HS-5 (cell line): ENCODE measurements at places on chromosomes 2 and 18.

DNA sequence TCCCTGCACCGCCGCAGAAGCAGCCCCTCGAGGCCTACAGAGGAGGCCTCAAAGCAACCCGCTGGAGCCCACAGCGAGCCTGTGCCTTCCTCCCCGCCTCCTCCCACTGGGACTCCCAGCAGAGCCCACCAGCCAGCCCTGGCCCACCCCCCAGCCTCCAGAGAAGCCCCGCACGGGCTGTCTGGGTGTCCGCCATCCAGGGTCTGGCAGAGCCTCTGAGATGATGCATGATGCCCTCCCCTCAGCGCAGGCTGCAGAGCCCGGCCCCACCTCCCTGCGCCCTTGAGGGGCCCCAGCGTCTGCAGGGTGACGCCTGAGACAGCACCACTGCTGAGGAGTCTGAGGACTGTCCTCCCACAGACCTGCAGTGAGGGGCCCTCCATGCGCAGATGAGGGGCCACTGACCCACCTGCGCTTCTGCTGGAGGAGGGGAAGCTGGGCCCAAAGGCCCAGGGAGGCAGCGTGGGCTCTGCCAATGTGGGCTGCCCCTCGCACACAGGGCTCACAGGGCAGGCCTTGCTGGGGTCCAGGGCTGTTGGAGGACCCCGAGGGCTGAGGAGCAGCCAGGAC lies 31.2 kb downstream of the GPC1 start:
- no peak for DNase-seq

GRCh38 chr2:30663806-30664205 lies 143.4 kb downstream of the CAPN13 start:
- DNase-seq: no peak

DNA sequence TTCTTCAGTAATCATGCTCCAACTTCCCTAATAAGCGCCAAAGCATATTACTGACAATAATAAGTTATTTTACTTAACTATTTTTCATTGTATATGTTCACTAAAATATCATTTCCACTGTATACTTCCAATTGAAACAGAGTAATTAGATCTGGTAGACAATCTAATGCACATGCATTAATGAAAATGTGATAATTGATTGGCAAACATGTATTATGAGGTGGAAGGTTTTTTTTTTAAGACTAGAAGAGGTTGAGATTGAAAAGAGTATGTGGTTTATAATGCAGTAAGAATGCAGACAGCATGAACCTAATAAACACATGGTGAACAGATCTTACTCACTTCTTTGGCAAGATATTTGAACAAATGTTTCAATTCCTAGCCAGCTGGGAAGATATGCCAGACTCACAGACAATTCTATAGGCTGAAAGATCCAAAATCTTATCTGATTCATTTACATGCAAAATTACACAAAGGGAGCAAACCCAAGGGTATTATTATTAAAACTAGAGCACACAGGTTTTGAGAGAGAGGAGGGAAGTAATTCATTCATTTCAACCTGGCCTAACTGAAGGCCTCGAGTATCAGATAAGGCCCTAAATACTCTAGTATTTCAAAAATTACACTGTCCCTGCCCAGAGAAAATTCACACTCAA lies 2.8 kb downstream of the NCKAP1 start:
- DNase-seq: peak; percentile 85

DNA sequence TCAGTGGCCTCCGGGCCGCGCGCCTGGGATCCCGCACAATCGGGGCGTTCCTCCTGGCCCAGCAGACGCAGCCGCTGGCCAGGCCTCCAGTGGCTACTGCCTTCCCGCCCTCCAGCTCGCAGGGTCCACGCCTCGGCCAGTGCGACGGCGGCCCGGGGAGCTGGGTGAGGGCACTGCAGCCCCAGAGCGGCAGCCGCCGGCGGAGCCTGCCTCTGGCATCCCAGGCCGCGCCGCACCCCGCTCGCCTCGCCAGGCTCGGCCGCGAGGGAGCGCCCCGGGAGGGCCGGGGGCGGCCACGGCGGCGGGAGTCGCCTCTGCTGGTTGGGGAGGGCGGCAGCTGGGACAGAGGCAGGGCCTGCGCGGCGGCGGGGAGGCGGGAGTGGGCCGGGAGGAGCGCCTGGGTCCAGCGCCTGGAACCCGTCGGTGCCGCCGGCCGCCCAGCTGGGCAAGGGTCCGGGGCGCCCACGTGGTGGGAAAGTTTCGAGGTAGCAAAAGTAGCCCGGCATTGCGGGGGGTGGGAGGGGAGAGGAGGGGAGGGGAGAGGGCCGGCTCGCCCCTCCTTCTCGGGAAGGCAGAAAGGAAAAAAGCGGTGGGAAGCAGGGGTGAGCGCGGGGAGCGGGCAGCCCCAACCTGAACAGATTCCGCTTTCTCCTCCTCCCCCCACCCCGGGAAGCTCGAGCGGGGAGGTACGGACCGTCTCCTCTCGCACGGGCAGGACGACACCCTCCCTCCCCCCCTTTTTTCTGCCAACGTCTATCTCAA lies 1.5 kb upstream of the INHBB start:
- DNase-seq: no peak

GRCh38 chr2:152448606-152449005 lies 113.6 kb downstream of the FMNL2 start:
- no peak for DNase-seq

GRCh38 chr2:96895032-96895745 lies 25.3 kb upstream of the SEMA4C start:
- no peak for DNase-seq

- no peak for DNase-seq
Observed at GRCh38 chr2:177541258-177541991, 148.9 kb downstream of the AGPS start.

DNA sequence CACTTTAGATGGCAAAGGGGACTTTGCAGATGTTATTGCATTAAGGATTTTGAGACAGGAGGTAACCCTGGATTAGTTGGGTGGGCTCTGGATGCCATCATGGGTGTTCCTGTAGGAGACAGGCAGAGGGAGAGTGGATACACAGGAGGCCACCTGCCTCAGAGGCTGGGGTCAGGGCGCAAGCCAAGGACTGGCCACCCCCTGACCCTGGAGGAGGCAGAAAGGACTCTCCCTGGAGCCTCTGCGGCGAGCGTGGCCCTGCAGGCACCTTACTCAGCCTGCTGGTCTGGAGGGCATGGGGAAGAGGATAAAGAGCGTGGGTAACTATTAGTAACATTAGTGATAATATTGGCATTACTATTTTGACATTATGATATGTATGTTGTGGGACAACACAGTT lies 21.6 kb upstream of the OTOS start:
- DNase-seq: no peak

GRCh38 chr2:212254339-212254738 lies 284.3 kb downstream of the ERBB4 start:
- DNase-seq: no peak

- no peak for DNase-seq
Observed at GRCh38 chr18:31821545-31822171, 61.0 kb upstream of the SLC25A52 start.

DNA sequence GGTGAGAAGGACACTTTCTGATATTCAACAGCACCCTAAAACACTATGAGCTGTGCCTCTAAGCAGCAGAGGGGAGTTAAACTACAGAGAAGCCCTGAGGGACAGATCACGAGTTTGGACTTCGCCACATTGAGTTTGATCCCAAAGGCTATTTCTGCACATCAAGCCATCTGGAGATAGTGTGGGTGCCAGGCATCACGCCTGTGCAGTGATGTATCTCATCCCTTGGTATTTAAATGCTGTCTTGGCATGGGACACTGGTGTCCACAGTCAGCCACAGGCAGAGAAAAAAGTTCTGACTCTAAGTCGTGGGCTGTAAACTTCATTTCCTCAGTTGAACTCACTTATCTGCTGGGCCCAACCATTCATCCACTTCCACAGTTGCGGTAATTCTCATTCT lies 742.3 kb upstream of the CELF4 start:
- DNase-seq: no peak

DNA sequence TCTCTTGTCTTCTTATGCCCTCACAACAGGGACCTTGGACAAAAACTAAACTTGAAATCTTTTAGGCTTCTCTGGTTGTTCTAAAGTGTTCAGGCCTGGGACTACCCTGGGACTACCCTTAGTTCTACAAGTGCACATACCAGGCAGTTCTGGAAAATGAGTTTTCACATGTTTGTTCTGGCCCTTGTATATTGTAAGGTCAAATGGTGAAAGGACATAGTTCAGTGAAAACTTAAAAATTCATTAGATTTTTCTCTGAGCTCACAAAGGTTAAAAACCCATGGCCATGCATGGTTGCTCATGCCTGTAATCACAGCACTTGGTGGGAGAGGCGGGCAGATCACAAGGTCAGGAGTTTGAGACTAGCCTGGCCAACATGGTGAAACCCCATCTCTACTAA lies 875.5 kb upstream of the FAM98A start:
- no peak for DNase-seq

DNA sequence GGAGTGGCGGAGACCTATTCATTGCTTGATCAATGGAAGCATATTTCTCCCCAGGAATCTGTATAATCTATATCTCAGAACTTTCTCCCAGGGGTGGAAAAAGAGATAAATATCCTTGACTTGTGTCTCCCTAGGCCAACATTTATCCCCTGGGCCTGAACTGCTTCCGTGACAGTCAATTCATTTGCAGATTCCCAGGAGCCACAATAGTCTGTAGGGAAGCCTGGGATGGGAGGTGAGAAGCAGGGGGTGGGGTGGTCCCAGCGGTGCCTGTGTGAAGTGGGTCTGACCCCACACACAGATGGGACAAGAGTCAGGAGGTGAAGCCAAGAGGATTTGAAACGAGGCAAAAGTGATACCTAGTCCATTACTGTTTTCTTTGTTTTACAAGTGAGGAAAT lies 166.8 kb downstream of the DPP10 start:
- no peak for DNase-seq

DNA sequence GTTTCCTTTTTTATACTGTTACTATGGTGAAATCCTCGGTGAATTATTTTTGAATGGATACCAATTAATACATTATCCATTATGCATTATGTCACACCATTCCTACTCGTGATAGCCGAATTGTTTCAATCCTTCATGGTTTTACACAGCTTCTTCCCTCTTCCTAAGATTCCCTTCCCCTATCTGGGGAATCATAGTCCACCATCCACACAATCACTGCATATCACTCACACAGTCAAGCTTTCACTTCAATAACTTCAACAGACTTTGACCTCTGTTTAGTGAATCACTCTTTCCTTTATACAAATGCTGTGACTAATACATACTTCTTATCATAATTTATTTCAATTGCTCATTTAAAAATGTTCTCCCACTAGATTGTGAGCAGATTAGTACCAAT lies 1108.1 kb upstream of the LRRTM1 start:
- DNase-seq: no peak

DNA sequence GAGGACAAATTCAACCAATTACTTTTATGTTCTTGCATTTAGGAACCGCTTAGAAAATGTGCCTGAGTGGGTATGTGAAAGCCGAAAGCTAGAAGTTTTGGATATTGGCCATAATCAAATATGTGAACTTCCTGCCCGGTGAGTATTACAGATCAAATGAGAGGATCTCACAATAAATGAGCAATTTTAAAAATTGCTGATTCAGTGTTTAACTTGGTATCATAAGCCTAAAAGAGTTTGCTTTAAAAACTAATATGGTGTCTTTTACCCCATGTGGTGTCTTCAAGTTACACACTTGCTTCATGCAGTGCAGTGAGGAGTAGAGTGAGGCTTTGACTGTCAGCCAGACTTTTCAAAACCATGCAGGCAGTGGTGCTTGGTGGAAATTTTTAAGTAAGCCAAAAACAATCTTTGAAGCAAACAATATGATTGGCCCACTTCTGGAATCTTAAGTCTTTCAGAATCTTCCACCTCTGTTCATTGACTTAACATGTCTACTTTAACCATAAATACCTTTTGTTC lies 199.6 kb downstream of the PHLPP1 start:
- DNase-seq: no peak

GRCh38 chr2:197668296-197668695 lies 7.1 kb downstream of the RFTN2 start:
- no peak for DNase-seq

- DNase-seq: peak; percentile 44
Observed at GRCh38 chr2:229852565-229852964, 69.2 kb downstream of the TRIP12 start.
